ENCODE measurements at places on chromosomes 13 and 19. TPM values are rescaled to one million over a fixed set of nuclear protein-coding genes. Genes with fewer than 3 reads are reported as not detected.

SIGLECL1 gene
- total RNA-seq, result not detected

ADAMTS10 gene
- not detected for total RNA-seq

CLDND2 gene
- total RNA-seq, result not detected

ENOX1 gene
- 3.2 TPM for total RNA-seq

CYP4F8 gene
- not detected for total RNA-seq

ATXN8OS gene
- total RNA-seq, result not detected

ZSCAN4 gene
- total RNA-seq, result not detected

ZNF285 gene
- 1.0 TPM for total RNA-seq

DNA sequence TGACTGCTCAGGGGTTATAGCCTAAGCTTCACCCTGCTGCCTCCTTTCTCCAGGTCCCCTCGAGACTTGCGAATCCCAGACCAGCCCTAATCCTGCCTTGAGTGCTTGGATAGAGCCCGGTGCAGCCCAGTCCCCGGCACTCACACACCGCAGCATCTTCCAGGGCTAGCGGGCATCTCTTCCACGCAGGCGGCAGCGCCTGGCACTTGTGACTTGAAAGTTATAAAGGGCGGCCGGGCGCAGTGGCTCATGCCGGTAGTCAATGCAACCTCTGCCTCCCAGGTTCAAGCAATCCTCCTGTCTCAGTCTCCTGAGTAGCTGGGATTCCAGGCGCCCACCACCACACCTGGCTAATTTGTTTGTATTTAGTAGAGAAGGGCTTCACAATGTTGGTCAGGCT lies 1.9 kb downstream of the WDR18 start:
- no peak for DNase-seq

DNA sequence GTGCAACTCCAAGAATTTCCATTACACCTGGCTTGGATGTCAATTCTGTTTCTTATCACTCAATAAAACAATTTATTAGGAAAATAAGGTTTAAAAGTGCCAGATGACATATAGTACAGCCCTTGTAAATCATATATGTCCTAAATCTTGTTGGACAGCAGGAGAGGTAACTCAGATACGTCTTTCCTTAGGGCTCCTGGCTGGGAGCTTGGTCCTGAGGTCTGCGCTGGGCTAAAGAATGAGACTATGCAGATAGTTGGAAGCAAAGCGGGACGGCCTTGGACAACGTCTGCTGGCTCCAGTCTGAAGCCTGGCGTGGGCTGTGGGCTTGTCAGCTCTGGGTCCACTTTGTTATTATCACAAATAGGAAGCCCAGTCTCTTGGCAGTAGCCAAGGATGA lies 377.0 kb downstream of the DLEU7 start:
- DNase-seq, result no peak

DNA sequence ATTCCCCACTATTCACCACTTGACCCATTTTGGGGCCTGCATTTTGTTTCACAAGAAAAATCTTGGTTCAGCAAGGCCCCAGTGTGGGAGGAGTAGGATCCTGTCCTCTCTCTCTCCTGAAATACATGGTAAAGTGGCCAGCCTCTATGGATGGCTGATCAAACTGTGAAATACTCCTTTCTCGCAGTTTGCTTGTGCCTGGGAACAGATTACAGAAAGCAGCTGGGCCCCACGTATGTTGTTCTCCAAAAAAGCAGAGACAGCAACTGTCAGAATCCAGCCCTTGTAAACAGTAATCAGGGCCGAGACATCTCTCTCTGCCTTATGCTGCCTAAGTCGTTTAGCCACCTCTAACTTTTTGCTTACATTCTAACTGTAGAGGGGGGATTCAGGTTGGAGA lies 61.0 kb upstream of the RAP2A start:
- DNase-seq, result no peak

- DNase-seq, result no peak
Observed at GRCh38 chr19:49104229-49104864, 9.8 kb upstream of the LIN7B start.

DNA sequence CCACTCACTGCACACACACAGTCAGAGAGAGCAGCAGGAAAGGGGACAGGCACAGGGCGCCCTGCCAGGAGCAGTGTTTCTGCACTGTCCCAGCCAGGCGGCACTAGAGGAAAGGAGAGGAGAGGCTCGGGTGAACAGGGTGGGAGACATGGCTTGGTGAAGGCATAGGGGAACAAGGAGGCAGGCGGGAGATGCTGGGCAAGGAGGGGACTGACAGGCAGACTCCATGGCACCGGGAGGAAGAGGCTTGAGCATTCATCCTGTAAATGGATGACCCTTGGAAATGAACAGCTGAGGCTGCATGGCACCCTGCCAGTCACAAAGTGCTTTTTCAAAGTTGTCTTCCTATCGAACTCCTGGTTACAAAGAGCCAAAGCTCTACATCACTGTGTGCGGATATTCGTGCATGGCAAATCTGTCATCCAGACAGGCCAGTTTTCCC lies 22.4 kb downstream of the MED26 start:
- DNase-seq, result no peak

- no peak for DNase-seq
Observed at GRCh38 chr19:11373885-11374432, 507 bp upstream of the SWSAP1 start.

DNA sequence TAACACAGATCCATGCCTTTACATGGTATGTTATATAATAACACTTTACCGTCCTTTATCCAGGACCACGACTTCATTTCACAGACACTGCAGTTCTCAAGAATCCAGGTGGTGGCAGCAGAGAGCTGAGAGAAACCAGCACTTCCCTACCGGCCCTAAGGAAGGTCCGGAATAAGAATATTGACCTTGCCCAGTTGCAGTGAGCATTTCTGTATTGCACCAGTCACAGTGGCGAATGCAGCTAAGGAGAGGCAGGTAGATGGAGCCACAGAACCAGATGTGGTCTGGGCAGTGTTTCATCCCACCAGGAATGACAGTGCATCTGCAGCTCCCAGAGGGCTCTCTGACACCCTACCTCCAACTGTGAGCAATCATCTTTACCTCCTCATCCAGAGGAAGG lies 44.6 kb downstream of the ZNF787 start:
- DNase-seq, result peak; percentile 44

DNA sequence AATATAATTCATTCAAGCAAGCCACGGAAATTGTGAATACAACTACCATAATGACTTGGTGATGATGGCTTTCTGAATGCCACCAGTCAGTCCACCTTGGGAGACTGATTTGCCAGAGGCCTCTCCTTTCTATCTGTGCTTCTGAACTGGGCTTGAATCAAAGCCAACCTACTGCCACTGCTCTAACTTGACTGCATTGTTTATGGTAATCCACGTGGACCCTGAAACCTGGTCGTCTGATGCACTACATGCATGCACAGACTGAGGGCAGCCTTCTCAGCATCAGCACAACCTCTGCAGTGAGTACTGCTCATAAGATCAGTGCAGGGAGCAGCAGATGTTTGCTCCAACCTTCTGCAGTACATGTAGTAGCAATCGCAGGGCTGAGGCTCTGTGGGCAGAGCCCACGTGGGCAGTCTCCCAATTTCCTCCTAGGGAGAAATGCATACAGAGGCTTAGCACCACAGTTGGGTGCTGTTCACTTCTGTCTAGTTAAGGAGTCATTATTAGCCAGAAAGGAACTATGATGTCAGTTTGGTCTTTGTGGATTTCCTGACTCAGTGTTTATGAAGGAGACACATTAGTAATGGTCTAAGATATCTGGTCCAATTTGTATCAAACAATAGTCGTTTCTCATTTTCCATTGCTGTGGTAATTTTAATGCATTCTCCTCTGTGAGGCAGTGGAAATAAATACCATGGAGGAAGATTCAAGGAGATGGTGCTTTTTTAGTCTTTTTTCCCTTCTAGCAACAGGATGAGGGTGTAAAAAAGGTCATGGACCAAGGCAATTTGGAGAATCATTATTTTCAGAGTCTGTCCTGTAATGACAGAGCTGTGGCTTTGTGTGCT lies 82.5 kb downstream of the AKAP11 start:
- peak; percentile 85 for DNase-seq

DNA sequence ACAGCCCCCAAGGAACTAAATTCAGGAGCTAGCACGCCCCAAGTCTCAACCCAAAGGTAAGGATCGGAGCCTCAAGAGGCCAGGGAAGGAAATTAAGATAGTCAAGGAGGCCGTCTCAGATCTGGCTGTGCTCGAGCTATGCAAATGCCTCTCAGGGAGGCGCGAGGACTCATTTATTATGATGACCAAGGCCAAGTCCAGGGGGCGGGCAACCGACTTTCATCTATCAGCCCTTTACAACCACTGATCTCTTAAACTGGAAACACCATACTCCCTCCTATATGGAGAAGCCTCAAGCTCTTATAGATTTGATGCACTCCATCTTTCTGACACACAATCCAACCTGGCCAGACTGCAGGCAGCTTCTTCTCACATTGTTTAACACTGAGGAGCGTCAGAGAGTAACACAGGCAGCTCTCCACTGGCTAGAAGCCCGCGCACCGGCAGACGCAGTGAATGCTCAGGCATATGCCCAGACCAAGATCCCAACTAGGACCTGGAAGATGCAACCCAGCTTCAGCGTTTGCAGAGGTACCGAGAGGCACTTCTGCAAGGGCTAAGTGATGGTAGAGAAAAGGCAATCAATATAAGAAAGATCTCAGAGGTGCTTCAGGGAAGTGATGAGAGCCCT lies 9.6 kb upstream of the SLC15A1 start:
- DNase-seq, result no peak

- DNase-seq, result peak; percentile 62
Observed at GRCh38 chr13:79448413-79448812, 32.5 kb upstream of the NDFIP2 start.

DNA sequence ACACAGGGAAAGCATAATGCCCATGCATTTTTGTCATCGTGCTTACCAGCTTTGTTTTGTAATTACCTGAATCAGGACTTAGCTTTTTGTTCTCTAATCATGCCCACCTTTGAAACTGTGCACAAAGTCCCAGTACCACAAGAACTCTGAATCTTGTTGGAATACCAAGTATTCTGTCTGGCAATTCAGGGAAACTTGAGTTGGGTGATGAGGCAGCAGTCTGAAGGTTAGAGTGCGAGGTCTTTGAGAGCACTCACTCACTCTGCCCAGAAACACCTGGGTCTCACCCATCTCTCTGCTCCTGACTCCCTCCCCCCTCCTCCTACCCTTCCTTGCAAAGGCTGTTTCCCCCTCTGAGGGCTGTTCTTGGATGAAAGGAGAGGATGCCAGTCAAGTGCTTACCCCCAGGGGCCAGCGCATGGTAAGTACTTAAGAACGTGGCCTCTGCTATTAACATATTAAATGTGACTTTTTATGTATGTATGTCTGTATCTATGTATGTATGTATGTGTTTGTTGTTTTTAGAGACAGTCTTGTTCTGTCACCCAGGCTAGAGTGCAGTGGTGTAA lies 22.4 kb downstream of the SIPA1L3 start:
- DNase-seq, result no peak

DNA sequence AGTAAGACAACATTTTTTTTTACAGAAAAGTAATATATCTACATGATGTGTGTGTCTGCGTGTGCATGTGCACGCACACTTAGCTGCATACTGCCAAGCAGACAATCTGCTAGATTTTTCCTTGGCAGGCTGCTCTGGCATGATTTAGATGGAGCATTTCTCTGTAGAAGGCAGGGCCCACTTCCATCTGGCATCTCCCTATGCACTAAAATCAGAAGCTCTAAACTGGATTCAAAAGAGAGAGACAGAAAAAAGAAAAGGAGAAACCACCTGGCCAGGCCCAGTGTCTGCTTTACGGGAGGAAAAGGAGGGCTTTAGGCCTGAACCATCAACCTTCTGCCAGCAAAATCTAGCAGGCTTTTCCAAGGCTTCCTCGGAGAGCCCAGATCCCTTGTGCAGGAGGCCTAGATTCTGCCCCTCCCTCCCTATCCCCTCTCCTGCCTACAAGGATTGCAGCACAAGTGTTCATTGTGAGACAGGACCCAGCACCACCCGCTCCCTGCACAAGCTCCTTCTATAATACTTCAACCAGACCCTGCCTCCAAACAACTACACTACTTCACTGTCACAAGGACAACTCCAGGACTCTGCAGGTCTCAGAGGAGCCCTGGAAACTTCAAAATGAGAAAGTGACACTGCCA lies 99.3 kb downstream of the DOCK9 start:
- no peak for DNase-seq

- DNase-seq, result peak; percentile 33
Observed at GRCh38 chr13:112885782-112886268, 83.2 kb upstream of the MCF2L start.

- peak; percentile 41 for DNase-seq
Observed at GRCh38 chr19:34220472-34221063, 33.8 kb upstream of the GARRE1 start.

- no peak for DNase-seq
Observed at GRCh38 chr19:15298847-15299567, 33.3 kb downstream of the BRD4 start.

DNA sequence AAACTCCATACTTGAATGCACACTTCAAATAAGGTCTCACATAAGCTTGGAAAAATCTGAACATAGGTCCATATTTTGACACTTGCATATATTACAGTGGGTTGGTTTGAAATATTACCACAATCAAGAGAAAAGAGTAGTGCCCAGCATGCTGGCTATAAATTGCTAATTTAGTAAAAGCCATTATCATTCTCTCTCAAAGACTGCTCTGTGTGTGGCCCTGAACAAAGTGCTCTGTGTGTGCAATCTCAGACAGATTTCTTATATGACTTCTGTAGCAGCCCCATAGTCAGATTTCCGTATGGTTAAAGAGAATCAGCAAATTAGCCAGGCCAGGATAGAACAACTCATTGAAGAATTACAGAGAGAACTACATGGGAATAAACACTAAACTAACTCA lies 78.2 kb downstream of the LIG4 start:
- no peak for DNase-seq

DNA sequence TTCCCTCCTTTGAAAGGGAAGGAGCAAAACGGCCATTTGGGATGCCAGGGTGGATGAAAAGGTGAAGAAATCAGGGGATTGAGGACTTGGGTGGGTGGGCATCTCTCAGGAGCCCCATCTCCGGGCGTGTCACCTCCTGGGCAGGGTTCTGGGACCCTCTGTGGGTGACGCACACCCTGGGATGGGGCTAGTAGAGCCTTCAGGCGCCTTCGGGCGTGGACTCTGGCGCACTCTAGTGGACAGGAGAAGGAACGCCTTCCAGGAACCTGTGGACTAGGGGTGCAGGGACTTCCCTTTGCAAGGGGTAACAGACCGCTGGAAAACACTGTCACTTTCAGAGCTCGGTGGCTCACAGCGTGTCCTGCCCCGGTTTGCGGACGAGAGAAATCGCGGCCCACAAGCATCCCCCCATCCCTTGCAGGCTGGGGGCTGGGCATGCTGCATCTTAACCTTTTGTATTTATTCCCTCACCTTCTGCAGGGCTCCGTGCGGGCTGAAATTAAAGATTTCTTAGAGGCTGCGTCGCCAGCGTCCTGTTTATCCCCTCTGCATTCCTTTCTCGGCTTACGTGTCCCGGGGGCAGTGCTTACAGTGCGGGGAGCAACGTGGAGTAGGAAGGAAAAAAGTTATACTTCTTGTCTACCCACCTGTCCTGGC lies 15.2 kb upstream of the S1PR4 start:
- DNase-seq, result peak; percentile 50

GRCh38 chr19:18262917-18263316 lies 11.3 kb downstream of the IQCN start:
- DNase-seq, result peak; percentile 21

- DNase-seq, result peak; percentile 16
Observed at GRCh38 chr13:39051157-39051556, 12.9 kb downstream of the NHLRC3 start.

Measured in HT1080 (cell line).